Left renal cortex interstitium (tissue), 4 donors: ENCODE measurements at places on chromosomes 12 and 14. TPM values are rescaled to one million over a fixed set of nuclear protein-coding genes. Genes with fewer than 3 reads are reported as not detected.

Gene BDKRB1
- 0.66 TPM for polyA plus RNA-seq

Gene SDSL
- 14.3 TPM for polyA plus RNA-seq

Gene LTBP2
- 3.8 TPM for polyA plus RNA-seq

GRCh38 chr12:49334681-49335080 lies 2.3 kb downstream of the C1QL4 start:
- DNase-seq, result no peak

DNA sequence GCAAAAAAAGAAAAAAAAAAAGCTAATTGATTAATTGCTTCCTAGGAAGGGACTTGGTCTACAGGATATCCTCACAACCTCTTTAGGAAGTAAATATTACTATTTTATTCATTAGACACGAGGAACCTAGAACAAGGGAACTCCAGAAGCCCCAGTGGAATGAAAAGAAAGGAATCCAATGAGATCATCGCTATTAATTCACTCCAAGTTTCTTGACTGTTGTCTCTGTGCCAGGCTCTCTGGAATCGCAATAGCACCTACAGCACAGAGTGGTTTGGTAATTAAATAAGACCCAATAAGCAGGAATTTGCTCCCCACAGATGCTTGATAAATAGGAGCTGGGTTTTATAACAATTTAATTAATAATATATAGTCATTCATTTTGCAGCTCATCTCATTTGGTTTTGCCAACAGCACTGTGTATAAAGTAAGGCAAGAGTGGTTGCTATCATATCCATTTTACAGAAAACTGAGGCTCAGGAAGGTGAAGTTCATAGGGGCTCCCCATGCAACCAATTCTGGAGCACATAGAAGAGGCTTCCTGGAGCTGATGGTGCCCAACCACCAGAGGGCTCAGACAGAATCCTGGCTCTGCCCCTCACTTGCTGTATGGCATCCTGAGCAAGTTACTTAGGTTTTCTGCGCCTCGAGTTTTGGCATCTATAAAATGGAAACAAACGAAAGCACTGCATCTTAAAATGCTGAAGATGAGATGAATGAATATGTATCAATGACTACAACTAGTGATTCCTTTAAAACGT lies 420.2 kb downstream of the MED13L start:
- no peak for DNase-seq

DNA sequence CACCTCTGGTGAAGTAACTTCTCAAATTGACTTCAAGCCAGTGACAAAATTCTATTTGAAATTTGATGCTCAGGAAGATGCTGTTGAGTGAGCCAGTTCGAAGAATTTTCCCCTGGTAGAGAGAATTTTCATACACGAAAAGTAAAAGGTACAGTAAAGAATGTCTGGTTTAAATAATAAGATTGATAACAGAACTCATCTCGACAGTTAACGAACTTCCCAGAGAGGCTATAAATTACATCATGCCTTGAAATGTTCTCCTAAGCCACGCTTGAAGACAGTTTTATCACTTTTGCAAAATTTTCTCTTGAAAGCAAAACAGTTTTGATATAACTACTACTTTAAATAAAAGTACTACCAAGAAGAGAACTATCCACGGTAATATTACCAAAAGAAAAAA lies 14.4 kb upstream of the OR11G2 start:
- no peak for DNase-seq
